ENCODE measurements at places on chromosomes 3 and 15.

GRCh38 chr3:194312743-194313281 is 38.3 kb downstream of the CPN2 start:
- DNase-seq = peak; percentile 89

DNA sequence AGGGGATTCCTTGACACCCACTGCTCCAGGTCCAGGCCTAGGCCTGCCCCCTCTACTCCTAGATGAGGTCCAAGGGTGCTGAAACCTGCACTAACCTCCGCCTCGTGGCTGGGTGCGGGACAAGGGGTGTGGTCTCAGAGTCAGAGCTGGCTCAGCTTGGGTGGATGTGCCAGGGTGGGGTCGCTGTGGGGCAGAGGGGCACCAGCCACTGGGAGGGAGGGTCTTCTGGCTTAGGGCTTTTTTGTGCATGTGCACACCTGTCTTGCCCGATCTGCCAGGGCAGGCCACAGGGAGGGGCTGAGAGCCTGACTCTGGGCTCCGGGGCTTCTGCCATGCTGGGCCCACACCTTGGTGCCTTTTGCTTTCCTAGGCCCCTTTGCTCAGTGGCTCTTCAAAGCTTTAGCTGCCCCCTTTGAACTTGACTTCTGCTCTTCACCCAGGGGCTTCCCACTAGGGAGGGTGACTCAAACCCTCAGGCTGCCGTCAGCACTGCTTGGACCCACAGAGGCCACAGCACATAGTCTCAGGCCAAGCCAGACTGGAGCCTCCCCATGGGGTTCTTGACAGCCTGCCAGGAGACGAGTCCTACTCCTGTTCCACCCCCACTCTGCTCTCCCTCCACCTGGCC is 73.0 kb downstream of the KLF13 start:
- DNase-seq = no peak

DNA sequence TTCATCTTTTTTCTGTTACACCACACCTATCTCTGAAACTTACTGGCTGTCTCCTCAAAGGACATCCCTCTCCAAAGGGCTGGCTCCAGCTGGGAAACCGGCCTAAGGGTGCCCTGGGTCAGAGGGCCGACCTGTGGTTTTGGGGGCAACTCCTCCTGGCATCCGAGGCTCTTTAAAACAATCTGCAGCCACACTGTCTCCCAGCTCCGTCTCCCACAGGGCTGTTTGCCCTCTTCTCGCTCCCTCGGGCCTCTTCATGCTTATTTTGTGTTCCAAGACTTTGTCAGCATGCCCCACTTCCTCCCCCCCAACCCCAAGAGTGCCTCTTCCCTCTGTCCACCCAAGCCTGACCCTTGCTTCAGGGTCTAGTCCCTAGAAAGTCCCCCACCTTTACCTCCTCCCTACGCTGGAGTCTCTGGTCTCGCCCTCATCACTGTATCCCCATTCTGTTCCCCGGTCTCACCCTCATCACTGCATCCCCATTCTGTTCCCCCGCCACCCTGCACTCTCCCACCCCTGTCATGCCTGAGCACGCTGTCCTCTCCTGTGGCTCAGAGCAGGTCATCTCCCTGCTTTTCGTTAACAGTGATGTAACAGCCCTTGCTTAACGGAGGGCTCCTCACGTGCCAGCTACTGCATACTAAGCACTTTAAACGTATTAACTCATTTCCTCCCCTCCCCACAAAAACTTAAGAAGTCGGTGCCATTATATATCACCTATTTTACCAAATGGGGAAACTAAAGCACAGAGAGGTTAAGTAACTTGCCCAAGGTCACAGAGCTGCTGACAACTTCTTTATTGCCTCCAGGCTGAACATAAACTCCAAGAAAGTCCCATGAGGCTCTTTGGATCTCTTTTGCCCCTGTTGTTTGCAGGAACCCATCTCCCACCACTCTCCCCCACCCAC is 1.1 kb upstream of the CSK start:
- no peak for DNase-seq

DNA sequence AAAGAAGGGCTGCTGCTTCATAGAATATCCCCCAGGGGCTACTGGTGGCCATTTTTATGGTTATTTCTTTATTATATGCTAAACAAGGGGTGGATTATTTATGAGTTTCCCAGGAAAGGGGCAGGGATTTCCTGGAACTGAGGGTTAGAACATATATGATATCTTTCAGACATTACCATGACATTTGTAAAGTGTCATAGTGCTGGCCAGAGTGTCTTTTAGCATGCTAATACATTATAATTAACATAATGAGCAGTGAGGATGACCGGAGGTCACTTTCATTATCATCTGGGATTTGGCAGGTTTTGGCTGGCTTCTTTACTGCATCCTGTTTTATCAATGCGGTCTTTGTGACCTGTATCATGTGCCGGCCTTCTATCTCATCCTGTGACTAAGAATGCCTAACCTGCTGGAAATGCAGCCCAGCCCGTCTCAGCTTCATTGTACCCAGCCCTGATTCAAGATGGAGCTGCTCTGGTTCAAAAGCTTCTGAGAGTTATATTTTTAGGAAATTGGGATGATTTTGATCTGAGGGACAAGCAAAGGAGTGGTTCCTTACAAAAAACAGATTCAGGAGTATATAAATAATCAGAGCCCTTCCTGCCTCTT is 9.1 kb upstream of the ZBTB20 start:
- no peak for DNase-seq

- DNase-seq = no peak
These were observed 22.8 kb upstream of the CCDC50 start for GRCh38 chr3:191306428-191306827.

DNA sequence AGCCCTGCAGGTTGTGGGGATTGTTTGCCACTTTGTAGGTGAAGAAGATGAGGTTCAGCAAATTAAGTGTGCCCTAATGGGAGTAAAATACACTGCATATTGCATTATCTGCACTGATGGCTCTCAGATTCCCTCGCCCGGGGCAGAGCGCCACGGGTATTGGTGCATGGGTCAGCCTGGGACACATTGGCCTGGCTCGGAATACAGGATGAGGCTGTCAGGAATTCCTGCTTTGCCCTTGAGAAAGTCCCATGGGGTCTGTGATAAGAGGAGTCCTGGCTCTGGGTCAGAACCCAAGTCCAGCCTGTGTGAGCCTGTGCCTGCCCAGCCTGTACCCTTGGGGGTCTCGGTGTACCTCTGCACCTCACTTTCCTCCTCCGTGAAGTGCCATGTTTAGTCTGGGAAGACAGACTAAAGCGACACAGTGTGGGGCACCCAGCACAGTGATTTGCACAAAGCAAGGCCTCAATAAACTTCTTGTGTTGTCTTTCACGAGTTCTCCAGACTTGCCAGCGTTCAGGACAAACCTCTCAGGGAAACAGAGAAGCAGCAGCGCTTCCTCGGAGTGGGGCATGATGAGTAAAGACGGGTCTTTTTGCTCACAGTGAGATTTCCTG is 107.6 kb downstream of the LRRK1 start:
- DNase-seq = no peak

DNA sequence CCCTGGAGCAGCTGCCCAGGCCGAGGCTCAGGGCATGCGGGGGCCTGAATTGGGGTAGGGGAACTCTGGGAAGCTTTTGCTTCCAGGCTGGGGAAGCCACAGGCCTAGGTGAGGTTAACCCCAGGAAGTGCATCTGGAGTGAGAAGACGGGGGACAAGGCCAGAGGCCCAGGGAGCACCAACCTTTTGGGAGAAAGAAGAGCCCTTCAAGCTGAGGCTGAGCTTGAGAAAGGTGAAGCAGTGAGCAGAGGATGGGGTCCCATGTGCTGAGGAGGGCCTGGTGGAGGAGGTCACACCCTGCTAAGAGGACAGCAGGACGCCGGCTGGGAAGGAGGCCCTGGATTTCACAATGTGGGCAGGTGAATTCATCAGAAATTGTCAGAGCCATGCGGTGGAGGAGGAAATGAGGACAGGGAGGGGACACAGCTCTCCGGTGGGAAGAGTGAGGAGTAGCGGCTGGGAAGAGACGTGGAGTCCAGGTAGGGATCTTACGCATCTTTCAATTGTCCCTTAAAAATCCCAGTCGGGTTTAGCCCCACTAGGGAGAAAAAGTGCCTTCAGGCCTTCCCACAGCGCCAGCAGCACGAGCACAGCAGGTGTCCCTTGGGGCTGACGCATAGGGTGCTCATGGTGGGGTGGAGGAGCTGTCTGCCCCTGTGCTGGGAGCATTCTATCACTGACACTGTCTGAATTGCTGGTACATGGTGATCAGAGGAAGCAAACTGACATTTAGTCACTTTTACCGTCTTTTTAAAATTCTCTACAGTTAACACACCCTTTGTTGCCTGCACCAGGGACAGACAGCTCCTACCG is 50.9 kb downstream of the HCN4 start:
- DNase-seq = no peak

DNA sequence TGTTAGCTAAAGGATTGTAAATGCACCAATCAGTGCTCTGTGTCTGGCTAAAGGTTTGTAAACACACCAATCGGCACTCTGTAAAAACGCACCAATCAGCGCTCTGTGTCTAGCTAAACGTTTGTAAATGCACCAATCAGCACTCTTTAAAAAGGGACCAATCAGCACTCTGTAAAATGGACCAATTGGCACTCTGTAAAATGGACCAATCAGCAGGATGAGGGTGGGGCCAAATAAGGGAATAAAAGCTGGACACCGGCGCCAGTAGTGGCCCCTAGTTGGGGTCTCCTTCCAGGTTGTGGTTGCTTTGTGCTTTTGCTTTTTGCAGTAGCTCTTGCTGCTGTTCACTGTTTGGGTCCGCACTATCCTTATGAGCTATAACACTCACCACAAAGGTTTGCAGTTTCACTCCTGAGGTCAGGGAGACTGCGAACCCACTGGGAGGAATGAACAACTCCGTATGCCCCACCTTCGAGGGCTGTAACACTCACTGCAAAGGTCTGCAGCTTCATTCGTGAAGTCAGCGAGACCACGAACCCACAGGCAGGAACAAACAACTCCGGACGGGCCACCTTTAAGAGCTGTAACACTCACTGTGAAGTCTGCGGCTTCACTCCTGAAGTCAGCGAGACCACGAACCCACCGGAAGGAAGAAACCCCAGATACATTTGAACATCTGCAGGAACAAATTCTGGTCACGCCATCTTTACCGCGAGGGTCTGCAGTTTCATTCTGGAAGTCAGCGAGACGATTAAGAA is 1.1 kb upstream of the SUCLG2 start:
- no peak for DNase-seq

- DNase-seq = no peak
These were observed 200.1 kb downstream of the TLE3 start for GRCh38 chr15:69897471-69898237.

- no peak for DNase-seq
These were observed 13.2 kb downstream of the SLC6A1 start for GRCh38 chr3:11005686-11006256.

DNA sequence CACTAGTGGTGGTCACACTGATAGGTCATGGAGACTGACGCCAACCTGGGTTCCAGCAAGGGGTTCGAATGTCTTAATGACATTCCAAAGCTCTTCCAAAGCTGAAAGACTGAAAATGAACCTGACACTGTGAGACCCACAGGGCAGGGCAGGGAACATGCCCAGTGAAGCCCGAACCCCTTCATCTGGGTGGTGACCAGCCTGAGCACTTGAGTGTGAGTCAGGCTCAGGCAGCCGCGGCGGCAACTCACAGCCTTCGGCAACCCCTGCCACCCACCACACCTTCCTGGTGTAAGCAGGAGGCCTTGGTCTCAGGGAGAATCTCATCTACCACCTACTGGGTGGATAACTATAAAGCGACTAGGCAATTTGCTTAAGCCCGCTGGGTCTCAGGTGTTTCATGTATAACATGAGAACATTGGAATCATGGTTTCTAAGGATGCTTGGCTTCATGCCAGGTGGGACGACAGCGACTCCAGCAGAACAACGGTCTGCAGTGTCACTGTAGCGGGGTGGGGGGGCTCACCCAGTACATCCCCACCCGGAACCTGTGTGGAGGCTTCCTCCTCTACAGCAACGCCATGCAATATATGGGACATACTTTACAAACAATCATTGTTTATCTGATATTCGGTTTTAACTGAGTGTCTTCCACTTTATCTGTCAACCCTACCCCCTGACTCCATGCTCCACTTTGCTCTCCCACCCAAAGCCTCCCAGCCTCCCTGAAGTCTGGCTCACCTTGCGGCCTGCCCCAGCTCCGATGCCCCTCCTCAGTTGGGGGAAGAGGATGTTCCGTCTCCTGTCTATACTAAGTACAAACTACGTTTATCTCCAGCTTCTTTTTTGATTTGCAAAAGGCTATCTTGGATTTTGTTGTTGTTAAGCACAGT is 125.0 kb upstream of the MEF2A start:
- DNase-seq = no peak

DNA sequence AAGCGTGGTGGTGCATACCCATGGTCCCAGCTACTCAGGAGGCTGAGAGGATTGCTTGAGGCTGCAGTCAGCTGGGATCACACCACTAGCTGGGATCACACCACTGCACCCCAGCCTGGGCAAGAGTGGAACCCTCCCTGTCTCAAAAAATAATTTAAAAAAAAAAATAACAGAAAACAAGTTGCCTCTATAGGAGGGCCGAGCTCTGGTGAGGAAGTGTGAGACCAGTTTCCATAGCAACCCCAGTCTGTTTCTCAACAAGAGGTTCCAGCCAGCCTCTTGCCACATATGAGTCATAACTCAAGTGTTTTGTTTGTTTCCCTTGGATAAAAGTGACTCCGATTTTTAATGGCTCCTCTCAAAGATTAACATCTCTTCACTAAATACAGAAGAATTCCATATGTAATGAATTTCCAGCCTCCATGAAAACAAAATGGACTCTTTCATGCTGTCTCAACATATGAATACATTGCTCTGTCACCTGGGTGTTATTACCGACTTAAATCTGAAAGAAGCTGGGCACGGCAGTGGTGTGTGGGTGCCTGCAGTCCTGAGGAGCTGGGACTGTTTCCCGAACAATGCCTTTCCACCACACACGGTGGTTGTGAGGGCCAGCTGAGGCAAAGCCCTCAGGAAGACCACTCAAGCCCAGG is 19.7 kb downstream of the TMEM43 start:
- DNase-seq = peak; percentile 95

DNA sequence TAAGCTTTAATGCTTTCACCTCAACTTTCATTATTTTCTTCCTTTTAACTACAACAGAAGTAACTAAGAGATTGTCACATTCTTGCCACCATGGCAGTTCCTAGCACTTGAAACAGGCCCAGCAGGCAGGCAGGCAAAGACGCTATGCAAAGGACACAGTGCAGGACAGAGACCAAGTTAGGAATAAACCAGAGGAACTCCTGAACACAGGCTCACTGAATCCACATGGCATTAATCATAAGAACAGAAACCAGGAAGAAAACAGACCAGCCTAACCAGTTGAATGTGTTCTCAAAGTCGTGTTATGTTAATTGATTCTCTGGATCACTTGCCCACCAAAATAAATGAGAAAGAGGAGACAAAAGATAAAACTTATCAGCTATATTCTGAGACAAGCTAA is 397.6 kb downstream of the TBL1XR1 start:
- no peak for DNase-seq

GRCh38 chr3:5195605-5196004 is 8.1 kb downstream of the EDEM1 start:
- DNase-seq = peak; percentile 79

- DNase-seq = no peak
These were observed 138.1 kb downstream of the CHDH start for GRCh38 chr3:53708001-53708621.

GRCh38 chr3:169754711-169755110 is 10.1 kb downstream of the TERC start:
- no peak for DNase-seq

- DNase-seq = no peak
These were observed 251.6 kb downstream of the RBMS3 start for GRCh38 chr3:29532473-29532872.

GRCh38 chr15:29936353-29937049 is 114.2 kb upstream of the TJP1 start:
- DNase-seq = no peak
